ENCODE measurements at places on chromosomes 2 and 18. TPM values are rescaled to one million over a fixed set of nuclear protein-coding genes. Genes with fewer than 3 reads are reported as not detected.

GRCh38 chr2:171675810-171676345, 11.4 kb upstream of the DYNC1I2 start:
- DNase-seq = no peak

DNA sequence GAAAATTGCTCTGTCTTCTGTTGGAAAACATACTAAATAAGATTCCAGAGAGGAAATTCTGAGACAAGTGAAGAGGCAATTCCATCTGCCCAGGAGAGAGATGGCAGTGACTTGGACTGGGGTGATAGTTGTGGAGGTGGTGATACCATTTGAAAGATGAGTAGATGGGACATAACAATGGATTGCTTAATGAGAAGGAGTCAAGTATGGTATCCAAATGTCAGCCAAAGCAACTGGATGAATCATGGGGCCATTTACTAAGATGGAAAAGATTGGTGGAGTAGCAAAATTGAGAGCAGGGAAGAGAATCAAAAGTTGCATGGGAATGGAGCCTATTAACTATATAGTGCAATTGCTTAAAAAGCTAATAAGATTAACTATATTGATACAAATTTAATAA, 222.1 kb downstream of the ETAA1 start:
- DNase-seq = no peak

ATP6V1C2 gene
- total RNA-seq = not detected

DNA sequence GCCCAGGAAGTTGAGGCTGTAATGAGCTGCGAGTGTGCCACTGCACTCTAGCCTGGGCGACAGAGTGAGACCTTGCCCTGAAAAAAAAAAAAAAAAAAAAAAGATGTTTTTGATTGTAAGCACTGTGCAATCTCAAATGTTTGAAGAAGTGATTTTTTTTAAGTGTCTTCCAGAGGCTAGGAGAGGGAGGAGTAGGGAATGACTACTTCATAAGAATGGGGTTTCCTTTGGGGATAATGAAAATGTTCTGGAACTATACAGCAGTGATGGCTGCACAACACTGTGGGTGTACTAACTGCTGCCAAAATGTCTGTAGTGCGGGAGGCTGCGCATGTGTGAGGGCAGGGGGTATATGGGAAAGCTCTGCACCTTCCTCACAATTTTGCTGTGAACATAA, 83.7 kb downstream of the MCFD2 start:
- DNase-seq = no peak

GRCh38 chr2:59761966-59762365, 791.5 kb downstream of the BCL11A start:
- DNase-seq = no peak

- no peak for DNase-seq
These were observed 90.4 kb downstream of the CERKL start for GRCh38 chr2:181566334-181567032.

DNA sequence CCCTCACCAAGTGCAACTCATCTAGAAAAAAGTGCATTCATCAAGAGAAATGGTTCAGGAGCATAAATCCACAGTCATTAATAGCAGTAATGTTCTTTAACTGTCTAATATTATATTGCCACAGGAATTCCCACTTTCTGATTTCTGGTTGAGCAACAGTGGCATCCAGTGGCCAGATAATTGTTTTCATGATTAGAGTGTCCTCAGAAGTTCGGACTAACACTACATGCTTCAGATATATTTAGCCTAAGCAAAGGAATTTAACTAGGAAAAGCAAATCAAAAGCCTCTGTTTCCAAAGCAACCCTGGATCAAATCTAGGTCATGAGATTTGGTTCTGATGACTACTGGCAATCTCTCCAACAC, 9.8 kb upstream of the ERBB4 start:
- DNase-seq = no peak

GRCh38 chr2:117862459-117862858, 48.0 kb downstream of the DDX18 start:
- DNase-seq = no peak

KANSL1L gene
- 14.6 TPM for total RNA-seq

GRCh38 chr2:181682795-181683517, 2.6 kb upstream of the NEUROD1 start:
- DNase-seq = no peak

TNP1 gene
- not detected for total RNA-seq

NETO1 gene
- total RNA-seq = not detected

CRYGC gene
- total RNA-seq = not detected

- DNase-seq = no peak
These were observed 11.9 kb downstream of the MREG start for GRCh38 chr2:216001216-216002100.

GRCh38 chr2:229254206-229254605, 16.9 kb downstream of the PID1 start:
- no peak for DNase-seq

ALS2 gene
- 42.5 TPM for total RNA-seq

THAP4 gene
- total RNA-seq = 56.6 TPM

Measured in pulmonary artery endothelial cell (primary cell).